ENCODE measurements at places on chromosomes 11 and 22.

- no peak for DNase-seq
Measured at GRCh38 chr11:1308743-1309497, 512 bp downstream of the TOLLIP start.

DNA sequence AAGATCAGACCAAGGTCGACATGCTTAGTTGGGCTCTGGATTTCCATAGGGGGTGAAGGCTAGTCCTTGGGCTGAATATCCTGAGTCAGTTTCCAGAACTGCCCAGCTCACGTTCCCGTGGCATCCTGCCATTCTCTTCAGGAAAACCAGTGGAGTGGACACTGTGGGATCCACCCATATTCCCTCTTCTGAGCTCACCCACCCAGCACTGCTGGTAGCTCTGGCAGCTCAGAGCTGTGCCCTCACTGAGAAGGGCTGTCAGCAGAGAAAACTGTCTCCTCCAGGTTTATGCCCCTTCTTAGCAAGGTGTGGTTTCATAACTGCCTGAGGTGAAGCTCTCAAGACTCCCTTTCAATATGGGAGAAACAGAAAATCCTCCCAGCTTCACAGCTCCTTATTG lies 111.7 kb downstream of the GGTLC2 start:
- no peak for DNase-seq

DNA sequence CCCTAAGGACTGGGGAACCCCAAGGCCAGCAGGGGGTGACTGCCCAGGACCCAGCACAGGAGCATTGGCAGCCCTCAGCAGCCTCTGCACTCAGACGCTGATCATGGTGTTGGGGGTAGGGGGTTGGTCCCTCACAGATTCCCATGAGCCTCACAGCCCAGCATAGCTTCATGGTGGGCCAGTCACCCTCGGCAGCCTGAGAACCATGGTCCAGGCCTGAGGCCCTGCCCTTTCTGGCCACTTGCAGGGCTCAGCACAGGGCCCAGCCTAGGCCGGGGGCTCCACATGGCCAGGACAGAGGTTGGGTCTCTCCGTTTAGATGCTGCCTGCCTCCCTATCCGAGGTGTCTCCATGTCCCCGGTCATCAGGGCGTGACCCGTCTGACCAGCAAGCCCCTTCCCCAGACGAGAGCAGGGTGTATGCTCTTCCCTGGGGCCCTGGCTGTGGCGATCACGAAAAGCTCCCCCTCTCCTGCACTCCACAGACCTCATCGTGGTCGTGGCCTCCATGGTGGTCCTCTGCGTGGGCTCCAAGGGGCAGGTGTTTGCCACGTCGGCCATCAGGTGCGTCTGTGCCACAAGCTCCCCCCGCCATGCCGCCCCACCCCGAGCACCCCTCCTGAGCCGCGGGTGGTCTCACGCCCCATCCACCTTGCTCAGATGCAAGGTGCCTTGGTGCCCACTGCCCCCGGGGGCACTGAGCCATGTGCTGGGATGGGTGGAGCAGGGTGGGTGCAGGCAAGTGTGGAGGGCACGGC lies 126.2 kb downstream of the KCNQ1 start:
- no peak for DNase-seq

DNA sequence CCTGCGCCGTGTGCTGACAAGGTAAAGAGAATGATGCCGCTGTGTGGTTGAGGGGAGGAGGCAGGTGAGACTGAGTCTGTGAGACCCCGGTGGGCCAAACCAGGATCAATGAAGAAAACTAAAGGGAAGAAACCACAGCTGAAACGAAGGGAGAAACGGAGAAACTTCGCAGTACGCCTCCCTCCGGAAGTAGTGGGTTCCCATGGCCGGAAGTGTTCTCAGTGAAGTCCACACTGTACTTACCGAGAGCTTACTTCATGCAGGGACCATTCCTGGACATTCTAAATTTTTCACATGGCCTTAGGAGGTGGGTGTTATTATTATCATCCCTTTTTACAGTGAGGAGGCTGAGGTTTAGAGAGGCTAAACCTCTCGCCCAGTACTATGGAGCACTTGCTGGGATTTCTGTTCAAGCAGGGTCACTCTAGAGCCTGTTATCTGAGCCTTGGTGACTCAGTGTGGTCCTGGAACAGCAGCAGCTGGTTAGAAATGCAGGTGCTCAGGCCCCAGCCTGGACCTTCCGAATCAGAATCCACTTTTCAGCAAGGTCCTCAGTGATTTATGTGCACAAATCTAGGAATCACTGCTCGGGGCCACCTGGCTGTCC lies 17.9 kb downstream of the CD5 start:
- no peak for DNase-seq

DNA sequence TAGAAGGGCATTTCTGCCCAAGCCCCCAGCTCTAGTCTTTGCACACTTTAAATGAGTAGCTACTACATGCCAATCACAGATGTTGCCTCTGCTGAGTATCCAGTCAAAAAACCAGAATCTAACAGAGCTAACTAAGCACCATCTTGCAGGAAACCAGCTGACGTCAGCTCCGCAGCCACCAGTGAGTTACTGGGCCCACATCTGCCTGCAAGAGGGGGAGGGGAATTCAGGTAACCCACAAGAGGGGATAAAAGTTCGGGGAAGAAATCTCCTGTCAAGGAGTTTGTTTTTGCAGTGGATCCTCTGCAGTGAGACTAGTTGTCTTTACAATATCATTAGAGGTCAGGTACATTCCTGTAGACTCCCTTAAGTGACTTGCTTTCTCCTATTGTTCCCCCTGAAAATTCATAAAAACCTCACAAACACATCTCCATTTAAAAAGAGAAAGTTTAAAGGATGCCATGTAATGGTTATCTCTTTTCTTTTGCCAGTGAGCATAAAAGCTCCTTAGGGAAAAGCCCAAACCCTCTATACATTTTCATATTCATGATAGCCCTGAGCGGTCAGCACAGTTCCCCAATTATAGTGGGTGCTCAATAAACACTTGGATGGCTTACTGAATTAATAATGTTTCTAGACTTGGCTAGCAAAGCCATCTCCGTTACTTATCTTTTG lies 9.3 kb downstream of the CD44 start:
- no peak for DNase-seq

DNA sequence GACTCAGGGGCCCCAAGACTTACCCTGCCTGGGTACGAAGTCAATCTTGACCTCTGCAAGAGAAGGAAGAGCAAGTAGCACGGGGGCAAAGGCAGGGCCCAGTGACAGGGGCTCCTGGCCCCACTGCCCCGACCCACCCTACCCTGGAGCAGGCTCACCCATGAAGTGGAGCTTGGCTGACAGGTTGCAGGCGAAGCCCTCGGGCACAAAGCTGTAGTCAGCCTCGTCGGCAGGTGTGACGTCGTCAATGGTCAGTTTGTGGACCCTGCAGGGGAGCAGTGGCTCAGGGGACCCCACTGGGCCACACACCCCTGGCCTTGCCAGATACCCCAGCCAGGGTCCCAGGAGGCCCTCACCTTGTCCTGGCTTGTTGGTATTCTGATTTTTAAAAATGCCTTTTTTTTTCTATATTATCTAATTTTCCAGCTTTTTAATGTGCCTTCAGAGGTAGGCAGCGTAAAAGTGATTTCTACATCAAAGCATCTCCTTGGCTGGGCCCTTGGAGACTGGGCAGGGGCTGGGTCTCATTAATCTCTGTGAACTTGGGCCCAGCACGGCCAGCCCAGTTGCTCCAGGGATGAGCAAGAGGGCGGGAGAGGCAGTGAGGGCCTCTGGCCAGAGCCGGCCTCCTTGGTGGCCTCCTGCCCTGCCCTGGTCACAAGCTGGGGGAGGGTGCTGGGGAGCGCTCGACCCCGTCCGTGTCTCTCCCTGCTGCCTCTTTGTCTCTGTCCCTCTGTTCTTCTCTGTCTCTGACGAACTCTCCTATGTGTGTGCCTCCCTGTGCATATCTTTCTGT lies 11.3 kb downstream of the MYBPC3 start:
- DNase-seq, result no peak

GRCh38 chr22:22901578-22902218 lies 14.1 kb downstream of the IGLL5 start:
- no peak for DNase-seq

DNA sequence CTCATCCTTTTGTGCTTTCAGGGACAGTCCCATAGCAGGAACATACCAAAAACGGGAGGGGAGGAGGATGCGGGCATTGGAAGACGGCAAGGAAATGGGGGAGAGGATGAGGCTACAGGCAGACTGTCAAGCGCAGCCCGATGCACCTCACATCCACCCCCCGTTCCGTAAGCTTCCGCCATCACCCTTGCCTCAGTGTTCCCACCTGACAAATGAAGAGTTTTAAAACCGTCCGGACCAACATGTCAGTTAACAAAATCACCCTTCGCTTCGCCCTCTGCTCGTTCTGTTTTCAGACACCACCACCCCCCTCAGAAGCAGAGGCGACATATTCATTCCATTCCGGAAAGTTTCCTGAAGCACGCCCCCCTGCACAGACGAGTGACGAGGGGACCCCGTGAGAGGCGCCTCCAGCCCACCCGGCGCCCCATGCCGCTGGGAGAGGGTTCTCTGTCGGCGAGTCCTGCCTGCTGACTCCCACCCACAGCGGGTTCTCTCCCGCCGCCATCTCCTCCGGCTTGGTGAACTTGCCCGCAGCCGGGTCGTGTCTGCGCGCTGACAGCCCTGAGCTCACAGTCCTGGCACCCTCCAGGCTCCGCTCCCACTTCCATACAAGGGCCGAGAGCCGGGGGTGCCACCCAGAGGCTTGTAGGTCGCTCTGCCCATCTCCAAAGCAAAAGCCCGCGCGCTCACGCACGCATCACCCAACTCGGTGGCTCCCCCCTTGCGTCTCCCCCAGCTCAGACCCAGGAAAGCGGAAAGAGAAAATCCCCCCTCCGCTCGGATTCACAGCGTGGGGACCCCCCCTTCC lies 1.5 kb downstream of the IGSF9B start:
- DNase-seq, result no peak

- no peak for DNase-seq
Measured at GRCh38 chr22:40187389-40187788, 9.7 kb downstream of the TNRC6B start.

GRCh38 chr11:2791521-2792380 lies 92.0 kb upstream of the KCNQ1OT1 start:
- no peak for DNase-seq

GRCh38 chr22:17580441-17581031 lies 17.2 kb downstream of the SLC25A18 start:
- DNase-seq, result no peak
